ENCODE measurements at places on chromosomes 16 and 17.

GRCh38 chr17:32227910-32228309 lies 37.7 kb upstream of the RHBDL3 start:
- DNase-seq: peak; percentile 63

- no peak for DNase-seq
These were observed 48.5 kb downstream of the ARHGAP27 start for GRCh38 chr17:45384047-45384788.

- DNase-seq: no peak
These were observed 383.0 kb downstream of the PMP22 start for GRCh38 chr17:14882131-14882530.

DNA sequence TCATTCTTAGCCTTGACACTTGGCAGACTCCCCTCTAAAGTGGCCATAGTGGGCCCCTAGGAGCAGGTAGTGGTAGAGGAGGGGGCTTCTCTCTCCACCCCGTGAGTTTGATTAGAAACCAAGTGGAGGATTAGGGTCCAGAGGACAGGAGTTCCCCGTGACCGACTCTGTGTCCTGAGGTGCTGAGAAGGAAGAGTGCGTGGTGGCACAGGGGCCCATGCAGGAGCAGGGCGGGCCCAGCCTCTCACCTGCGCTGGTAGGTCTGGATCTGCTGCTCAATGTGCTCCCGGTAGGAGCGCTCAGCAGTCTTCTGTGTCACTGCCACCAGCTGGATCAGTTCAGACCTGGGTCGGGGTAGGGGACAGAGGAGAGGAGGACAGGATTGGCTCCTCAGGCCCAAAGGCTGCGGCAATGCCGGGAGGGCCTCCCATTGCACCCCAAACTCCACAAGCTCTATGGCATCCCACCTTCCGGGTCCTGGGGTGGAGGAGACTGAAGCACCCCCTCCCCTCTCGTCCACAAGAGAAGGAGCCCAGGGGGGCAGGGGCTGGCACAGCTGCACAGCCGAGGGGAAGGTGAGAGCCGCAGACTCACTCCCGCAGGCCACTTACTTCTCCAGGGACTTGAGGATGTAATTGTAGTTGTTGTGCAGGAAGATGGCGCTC lies 6.2 kb downstream of the ZACN start:
- no peak for DNase-seq

DNA sequence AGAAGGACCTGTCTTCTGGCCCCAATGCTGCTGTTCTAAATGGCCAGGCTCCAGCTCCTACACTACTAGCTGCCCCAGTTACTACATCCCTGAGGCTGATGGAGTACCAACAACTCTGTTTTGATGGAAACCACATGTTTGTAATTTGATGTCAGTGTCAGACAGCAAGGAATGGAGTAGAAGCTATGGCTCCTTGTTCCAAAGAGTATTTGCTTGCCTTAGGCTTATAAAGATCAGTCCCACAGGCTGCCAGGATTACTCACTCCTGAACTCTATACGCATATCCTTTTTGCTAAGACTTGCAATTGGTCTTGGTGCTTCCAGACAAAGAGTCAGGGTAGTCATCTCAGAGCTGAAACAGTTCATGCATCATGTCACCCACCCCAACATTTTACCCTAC lies 139.6 kb downstream of the HS3ST3A1 start:
- DNase-seq: no peak

DNA sequence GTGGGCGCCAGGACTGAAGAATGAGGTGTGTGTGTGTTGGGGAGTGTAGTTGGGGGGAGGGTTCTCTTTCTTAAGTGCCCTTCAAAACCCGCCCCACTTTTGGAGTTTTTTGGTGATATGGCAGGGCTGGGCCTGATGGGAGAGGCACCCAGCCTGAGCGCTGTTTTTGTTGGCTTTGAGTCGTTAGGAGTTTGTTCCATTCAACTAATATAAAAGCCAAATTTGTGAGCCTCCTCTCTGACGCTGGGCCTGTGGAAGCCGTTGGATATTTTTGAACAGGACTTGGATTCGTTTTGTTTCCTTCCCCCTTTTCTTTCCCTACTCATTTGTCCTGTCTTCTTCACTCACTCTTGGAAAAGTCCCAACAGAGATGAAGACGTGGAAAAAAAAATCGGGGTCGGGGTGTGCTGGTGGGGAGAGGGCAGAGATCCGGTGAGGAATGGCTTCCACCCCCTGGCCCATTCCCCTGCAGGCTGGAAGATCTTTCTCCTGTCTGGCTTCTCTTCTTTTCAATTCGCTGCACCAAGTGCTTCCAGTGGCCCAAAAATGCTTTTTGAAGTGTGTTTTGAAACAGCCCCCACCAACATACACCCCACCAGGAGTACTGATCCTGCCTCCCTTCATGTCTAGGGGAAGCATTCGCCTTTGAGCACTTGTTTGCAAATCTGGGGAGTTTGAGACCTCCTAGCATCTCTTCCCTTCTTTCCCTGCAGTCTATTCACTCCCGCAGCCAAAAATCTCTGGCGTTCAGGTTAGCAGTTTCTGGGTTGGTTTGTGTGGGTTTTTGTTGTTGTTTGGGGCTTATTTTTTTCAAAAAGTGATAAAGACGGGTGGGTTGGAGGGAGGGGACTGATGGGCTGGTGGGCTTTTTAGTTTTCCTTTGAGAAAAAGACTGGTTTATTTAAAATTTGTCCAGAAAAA lies 2.6 kb downstream of the FZD2 start:
- DNase-seq: no peak

- peak; percentile 48 for DNase-seq
These were observed 27.5 kb upstream of the PIK3R6 start for GRCh38 chr17:8894673-8895578.

- DNase-seq: no peak
These were observed 4.1 kb downstream of the KRT10 start for GRCh38 chr17:40818343-40818732.

GRCh38 chr16:54934481-54935265 lies 4.0 kb downstream of the IRX5 start:
- DNase-seq: no peak

Data from NT2/D1 (cell line).